ENCODE measurements at places on chromosomes 1 and 21.

DNA sequence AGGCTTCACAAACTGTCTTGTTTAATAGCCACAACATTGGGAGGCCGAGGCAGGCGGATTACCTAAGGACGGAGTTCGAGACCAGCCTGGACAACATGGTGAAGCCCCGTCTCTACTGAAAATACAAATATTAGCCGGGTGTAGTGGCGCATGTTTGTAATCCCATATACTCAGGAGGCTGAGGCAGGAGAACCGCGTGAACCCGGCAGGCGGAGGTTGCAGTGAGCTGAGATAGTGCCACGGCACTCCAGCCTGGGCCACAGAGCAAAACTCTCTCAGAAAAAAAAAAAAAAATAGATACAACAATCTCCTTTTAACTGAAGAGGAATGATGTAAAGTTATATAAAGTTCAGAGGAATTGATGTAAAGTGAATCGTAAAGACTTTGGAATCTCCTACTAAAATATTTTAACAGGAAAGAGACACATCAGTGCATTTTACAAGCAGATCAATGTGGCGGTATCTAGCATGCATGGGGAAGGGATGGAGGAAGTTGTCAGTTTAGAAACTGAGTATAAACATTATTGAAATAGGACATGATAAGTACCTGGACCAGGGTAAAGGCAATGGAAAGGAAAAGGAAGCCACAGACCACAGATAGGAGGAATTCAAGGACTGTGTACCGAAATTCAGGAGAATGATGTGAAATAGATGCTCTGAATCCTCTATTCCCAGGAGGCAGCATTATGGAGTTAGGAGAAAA is 41.5 kb downstream of the PTPRC start:
- DNase-seq: peak; percentile 55

- no peak for DNase-seq
These were observed 265 bp downstream of the NRDC start for GRCh38 chr1:51878308-51878615.

DNA sequence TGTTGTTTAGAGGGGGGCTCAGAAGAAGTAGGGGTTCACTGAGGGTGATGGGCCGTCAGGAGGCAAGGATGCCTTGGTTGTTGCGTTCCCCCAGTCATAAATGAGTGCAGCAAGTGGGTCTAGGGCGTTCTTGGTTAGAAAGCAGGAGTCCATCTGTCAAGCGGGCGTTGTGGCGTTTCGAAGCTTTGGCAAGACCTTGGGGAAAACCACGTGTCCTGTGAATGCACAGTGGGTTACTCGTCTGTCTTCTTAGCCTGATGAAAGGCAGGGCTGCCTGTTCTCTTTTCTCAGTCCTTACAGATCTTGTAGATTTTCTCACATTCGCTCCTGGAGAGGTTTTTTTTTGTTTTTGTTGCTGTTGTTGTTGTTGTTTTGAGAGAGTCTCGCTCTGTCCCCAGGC is 6.3 kb upstream of the ZNF496 start:
- DNase-seq: no peak

DNA sequence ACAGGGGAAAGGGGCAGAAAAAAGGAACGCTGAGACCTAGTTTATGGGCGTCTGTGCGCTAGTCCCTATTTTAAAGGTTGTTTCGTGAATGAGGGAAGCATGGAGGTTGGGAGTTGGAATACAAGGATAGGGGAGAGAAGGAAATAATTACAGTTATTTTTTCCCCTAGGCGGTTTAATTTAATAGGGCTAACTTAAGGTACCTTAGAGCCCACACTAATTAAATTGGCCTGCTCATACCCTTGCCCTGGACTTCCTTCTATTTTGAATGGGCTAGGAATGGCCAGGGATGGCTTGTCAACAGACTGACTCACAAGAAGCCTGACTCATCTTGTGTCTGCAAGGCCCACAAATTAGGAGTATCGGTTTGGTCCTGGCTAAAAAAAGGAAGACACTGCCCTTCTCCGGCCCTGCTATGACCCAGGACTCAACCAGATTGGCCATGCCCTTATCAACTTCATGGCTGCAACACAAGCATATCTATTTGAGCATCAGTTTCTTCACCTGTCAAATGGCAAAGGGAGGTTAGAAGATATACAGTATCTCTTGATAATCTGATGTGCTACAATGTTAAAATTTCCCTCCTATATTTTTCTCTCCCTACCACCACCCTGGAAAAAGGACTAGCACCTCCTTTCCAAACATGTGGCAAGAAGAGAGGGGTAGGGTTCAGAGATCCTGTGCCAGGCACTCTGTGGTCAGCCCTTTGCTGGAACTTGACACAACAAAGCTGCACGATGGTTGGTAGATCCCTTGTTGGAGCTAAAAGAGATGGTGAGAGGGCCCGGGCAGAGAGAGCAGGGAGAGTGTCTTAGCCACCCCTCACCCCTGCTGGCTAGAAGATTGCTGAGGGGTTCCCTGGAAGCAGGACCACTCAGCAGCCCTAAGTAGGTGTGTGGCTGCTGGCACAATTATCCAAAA is 2.2 kb upstream of the SSBP3 start:
- no peak for DNase-seq

GRCh38 chr21:36425286-36425685 is 40.1 kb downstream of the CHAF1B start:
- DNase-seq: no peak

GRCh38 chr1:8082945-8083344 is 56.8 kb upstream of the ERRFI1 start:
- DNase-seq: no peak

- DNase-seq: no peak
These were observed 602.7 kb upstream of the NEGR1 start for GRCh38 chr1:72885017-72885416.

DNA sequence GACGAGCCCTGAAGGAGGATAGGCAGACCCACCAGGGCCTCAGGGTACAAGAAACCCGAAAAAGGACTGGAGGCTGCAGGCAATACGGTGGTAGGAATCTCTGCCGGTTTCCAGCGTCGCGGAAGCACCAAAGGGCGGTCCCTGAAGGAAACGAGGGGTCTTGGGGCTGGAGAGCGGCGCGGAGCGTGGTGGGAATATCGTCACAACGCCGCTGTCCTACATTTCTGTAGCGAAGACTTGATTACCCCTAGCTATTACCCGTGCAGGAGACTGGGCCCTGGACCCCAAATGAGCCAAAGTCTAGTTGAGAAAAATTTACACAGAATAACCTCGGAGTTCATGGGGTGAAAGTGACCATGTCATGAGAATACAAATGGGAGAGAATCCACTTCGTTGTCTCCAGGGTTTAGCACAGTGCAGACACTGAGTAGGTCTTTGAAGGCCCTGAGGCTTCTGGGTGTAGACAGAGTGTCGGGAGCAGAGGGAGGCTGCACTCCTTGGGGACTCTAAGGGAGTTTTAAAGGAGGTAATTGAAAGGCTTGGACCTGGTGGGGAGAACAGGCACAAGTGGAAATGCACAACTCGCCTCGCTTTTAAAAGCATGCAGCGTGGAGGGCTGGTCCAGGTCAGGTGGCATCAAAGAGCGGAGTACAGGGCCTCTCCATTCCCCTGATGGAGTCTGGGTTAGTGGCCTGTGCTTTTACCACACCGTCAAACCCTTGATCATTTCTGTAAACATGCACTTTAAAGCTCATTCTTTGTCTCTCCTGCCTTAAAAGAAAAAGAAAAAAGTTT is 1.5 kb downstream of the ATP1A1 start:
- DNase-seq: peak; percentile 48

GRCh38 chr1:181219938-181220337 is 131.4 kb downstream of the IER5 start:
- DNase-seq: no peak

DNA sequence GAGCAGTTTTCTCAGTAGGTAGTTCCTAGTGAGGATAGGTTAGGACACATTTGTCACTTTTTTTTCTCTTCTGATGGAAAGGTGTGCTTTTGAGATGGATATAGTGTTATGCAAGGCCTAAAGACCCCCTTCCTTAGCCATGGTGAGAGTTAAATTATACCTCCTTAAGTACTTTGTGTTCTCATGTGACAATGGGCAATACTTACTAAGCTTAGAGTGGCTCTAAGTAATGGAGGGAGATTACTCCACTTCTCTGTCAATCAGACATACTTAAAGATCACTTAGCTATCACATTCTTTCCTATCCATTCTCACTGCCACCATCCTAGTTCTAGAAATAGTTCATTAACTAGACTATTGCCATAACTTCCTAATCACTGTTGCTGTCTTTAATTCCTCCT is 265.6 kb downstream of the PBX1 start:
- no peak for DNase-seq

DNA sequence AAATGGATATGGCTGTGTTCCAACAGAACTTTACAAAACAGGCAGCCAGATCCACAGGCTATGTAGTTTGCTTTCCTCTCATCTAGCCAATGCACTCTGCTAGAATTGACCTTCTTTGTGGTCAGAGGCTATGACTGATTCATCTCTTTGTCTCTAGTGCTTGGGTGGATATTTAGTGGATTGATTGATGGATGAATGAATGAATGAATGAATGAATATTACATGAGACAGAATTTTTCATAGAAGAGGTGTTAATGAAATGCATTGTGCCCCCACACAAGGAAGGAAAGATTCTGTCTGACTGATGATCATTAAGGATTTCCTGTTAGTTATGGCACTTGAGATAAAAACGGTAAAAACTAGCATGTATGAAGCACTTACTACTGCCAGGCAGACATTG is 50.5 kb upstream of the ZYG11A start:
- no peak for DNase-seq

DNA sequence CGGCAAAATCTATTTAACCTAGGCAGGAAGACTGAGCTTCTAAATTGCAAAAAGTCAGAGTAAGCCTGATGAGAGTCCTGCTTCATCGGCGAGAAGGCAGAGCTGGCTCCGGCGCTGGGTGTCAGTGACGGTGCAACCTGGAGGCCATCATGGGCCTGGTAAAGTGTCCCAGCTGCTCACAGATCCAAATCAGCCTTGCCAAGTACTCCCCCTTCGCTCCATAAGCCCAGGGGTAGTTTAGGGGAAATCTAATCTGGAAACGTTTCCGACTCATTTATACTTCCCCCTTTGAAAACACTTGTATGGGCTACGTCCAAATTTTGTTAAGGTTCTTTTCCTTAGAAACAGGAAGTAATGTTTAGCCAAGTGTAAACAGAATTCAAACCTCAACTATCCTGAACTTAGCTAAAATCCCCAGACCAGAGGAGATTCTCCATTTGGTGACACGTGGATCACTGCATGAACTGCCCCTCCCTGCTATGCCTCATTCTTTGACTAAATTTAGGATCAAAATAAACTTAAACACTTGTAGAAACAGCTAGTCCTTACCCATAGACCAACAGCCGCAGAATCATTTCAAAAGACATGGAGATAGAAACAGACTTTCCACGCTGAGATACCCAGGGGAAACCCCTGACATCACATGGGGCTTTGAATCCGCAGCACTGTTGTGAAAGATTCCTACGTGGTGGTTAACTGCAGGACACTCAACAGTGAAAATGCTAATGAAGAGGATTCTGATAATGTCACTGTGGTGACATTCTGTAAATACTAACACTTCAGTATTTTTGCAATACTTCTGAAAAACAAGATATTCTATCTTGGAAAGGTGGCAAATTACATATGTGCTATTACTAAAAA is 172.7 kb downstream of the TGFBR3 start:
- DNase-seq: peak; percentile 27

- no peak for DNase-seq
These were observed 7.3 kb downstream of the MIIP start for GRCh38 chr1:12026586-12026985.

GRCh38 chr1:69540052-69540451 is 27.7 kb upstream of the LRRC7 start:
- DNase-seq: no peak

DNA sequence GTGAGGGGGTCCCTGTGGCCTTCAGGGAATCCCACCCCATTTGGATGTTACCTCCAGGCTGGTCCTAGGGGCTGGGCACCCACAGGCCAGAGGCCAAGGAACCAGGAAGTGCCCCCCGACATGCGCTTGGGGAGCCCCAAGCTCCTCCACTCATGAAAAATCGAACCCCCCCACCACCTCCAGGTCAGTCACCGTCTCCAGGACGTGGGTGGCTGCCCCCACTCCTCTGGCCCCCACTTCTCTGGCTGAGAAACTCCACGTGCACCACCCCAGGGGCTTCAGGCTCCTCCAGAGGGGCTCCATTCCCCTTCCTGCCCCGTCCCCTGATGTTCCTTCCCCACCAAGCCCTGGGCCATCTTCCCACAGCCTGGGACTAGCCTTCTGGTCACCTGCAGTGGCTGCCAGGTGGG is 30.5 kb upstream of the POFUT2 start:
- no peak for DNase-seq

GRCh38 chr1:98546319-98546718 is 115.2 kb upstream of the SNX7 start:
- DNase-seq: no peak

GRCh38 chr1:156385534-156386031 is 16.6 kb downstream of the RHBG start:
- peak; percentile 87 for DNase-seq

DNA sequence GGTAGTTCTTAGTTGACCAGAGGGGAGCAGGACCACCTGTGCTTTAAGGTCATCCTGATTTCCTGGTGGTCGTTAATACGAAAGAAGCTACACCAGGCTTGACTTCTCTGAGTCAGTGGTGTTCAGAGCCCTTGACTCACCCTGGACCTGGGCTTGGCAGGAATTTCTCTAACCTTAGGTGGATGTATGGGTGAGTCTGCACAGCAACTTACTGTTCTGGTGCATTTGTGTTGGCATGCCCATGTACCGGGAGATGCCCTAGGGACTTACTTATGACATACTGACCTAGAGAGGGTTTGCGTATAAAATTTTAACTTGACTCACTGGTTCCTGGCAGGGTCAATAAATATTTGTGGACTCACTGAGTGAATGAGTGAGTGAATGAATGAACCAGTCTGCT is 304.6 kb downstream of the DISC1 start:
- no peak for DNase-seq

DNA sequence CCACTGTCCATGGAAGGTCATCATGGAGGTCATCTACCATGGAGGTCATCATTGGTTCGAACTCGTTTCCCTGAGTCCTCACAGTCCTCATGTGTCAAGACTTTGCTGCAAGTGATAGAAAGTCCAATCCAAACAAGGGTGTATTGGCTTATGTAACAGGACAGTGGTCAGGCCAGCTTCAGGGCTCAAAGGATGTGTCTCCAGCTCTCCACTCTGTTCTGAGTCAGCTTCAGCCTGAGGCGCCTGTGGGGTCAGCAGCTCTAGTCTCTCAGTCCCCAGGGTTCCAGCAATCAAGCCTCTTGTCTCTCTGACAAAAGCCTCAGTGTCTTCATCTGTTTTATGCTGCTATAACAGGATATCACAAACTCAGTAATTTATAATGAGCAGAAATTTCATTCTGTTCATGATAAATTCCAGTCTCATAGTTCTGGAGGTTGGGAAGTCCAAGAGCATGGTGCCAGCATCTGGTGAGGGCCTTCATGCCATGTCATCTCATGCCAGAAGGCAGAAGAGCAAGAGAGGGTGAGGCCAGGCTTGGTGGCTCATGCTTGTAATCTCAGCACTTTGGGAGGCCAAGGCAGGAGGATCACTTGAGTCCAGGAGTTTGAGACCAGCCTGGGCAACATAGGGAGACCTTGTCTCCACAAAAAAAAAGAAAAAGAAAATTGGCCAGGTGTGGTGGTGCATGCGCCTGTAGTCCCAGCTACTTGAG is 19.5 kb downstream of the A3GALT2 start:
- no peak for DNase-seq
